Astrocyte of the cerebellum (primary cell): ENCODE measurements at places on chromosomes 5 and 9.

GRCh38 chr5:153774686-153775085 lies 264.0 kb downstream of the FAM114A2 start:
- DNase-seq: no peak

DNA sequence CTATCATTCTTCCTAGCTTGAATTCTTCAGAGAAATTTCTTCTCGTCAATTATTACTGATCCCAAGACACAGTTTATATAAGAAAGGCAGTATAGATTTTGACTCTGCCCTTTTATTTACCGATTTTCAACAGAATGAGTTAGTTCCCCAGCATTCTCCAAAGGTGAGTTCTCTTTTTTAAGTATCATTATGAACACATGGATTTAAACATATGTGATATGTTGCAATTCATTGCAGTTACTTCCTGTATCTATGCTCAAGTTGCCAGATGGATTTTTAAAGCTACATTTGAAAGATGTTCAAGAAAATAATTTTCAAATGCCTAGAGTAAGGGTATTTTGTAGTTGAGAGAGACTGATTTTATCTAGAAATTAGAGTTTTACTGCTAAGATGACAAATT lies 8.4 kb downstream of the WDR41 start:
- no peak for DNase-seq

GRCh38 chr9:134299883-134300282 lies 26.4 kb upstream of the RXRA start:
- DNase-seq: no peak

DNA sequence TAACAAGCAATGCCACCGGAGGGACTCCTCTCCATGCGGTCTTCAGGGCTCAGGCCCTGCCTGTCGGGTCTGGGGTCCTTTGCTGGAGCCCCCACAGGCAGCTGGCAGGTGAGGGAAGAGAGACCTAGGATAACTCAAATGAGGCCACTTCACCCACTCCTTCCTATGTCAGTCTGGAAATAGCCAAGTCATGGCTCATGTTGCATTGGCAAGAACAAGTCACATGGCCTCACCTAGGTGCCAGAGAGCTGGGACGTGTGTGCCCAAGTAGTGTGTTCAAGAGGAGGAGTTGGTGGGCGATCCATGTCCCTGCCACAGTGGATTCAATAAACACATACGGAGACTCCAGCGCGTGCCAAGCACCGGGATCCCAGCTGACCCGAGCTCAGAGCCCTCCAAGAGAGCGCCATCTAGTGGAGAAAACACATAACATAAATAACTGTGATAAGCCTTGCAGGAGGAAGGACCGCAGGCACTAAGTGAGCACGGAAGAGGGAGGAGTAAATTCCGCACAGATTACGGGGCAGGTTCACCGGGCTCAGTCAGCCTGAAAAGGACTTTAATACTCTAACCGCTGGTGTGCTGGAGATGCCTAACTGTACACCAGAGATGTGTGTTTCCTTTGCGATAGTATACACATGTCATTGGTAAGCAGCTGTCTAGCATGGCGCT lies 580.8 kb downstream of the CCDC171 start:
- DNase-seq: no peak

DNA sequence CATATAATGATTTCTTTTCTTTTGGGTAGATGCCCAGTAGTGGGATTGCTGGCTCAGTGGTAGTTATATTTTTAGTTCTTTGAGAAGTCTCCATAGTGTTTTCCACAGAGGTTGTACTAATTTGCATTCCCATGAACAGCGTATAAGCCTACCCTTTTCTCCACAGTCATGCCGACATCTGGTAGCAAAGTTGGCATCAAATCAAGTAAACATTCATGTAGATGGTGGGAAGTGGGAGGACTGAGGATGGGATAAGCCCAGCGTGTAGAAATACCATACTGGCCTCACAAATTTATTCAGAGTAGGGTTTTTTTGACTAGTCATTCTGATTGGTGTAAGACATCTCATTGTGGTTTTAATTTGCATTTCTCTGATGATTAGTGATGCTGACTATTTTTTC lies 115.4 kb downstream of the EGFLAM start:
- DNase-seq: peak; percentile 95

DNA sequence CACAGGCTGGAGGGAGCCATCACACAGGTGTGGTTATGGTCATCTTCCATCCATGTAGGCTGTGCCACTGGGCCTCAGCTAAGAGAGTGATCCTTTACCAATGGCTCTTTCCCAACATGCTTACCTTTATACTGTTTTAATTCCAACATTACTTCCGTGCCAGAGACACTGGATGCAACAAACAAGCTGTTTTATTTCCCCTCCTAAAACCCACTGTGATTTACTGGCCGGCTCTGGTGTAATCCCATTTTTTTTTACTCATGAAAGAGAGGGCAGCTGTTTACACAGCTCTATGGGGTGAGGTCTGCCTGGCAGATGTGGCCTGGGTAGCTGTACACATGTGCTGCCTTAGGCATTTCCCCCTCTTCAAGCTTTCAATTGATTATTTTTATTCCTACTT lies 58.5 kb downstream of the MACROH2A1 start:
- no peak for DNase-seq

- no peak for DNase-seq
Measured at GRCh38 chr5:34055667-34056066, 12.7 kb upstream of the C1QTNF3 start.

DNA sequence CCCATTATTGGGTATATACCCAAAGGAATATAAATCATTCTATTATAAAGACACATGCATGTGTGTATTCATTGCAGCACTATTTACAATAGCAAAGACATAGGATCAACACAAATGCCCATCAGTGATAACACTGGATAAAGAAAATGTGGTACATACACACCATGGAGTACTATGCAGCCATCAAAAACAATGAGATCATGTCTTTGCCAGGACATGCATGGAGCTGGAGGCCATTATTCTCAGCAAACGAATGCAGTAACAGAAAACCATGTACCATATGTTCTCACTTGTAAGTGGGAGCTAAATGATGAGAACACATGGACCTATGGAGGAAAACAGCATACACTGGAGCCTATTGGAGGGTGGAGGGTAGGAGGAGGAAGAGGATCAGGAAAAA lies 402.4 kb downstream of the CSNK1G3 start:
- DNase-seq: no peak

DNA sequence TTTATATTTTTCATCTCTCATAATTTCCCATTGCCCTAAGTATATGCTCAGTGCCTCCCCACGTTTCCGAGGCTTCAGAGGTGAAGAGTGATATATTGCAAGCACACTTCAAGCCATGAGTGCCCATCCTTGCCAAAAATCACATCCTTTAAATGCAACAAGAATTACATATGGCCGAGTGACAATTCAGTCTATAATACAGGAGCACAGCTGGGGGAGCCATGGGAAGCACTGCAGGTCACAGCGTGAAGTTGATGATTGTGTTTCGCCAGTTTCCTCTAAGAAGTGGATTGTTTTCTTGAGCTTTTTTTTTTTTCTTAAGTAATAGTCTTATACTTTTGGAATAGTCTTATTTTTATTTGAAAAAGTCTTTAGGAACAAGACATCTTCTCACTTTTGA lies 61.1 kb downstream of the MTRR start:
- no peak for DNase-seq

DNA sequence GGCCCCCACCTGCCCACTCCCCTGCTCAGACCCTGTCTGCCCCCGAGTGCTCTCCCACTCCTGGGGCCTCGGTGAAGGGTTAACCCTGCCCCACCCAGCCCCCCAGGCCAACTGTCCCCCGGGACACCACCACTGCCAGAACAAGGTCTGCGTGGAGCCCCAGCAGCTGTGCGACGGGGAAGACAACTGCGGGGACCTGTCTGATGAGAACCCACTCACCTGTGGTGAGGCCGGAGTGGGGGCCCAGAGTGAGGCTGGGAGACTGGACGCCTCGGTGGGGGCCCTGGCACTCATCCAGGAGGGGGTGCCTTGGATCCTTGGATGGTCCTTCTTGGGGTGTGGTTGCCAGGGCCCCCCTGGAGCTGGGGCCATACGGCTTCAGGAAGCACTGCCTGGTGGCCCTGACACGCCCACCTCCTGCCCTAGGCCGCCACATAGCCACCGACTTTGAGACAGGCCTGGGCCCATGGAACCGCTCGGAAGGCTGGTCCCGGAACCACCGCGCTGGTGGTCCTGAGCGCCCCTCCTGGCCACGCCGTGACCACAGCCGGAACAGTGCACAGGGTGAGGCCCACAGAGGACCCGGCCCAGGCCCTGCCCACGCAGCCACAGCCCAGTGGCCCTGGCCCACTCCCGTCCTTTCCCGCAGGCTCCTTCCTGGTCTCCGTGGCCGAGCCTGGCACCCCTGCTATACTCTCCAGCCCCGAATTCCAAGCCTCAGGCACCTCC lies 2.1 kb downstream of the MAMDC4 start:
- no peak for DNase-seq

DNA sequence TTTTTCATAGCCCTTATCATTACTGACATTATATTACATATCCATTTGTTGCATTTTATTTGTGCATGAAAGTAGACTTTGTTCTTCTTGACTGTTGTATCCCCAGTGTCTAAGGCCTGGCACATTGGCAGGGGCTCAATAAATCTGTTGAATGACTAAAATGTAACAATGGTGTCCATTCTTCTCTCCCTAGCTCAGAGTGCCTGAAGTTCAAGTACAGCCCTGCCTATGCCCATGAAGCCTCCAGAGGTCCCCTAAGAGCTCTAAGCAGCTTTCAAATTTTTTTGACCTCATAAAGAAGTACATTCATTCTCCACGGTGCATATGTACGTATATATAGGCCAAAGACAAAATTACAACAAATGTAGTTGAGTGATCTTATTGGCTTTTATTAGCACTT lies 4.2 kb upstream of the BSPRY start:
- DNase-seq: no peak

DNA sequence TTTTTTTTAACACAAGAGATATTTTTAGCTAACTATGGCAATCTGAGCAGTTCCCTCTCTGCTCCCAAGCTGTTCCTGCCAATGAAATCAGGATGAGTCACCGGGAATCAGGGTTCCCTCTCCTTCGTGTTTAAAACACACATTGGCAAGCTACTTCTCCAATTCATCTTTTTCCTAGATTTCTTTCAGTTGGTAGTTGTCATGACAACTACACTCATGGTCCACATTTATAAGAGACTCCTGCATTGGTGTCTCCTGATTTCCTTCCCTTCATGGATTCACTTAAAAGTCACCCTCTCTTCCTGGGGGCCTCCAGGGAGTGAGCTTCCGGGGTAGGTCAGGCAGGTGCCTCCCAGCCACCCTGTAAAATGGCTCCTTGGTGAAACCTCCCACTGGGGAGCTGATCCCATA lies 72.3 kb upstream of the NIPAL4 start:
- peak; percentile 94 for DNase-seq

DNA sequence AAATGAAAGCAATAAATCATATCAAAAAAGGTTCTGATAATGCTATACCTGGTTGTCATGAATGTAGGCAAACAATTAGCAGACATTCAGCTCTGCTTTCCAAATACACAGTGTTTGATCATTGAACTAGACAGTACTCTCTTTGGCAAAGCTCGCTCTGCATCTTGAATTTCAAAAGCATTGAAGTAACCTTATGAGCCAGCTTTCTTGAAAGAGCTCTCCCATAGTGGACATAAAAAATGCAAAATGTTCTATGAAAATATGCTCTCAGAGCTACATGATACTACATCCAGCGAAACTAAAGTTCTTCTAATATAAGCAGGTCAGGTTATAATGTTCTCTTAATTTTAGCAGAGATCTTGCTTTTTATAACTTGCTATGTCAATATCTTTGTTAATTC lies 533.4 kb downstream of the CSNK1G3 start:
- no peak for DNase-seq

DNA sequence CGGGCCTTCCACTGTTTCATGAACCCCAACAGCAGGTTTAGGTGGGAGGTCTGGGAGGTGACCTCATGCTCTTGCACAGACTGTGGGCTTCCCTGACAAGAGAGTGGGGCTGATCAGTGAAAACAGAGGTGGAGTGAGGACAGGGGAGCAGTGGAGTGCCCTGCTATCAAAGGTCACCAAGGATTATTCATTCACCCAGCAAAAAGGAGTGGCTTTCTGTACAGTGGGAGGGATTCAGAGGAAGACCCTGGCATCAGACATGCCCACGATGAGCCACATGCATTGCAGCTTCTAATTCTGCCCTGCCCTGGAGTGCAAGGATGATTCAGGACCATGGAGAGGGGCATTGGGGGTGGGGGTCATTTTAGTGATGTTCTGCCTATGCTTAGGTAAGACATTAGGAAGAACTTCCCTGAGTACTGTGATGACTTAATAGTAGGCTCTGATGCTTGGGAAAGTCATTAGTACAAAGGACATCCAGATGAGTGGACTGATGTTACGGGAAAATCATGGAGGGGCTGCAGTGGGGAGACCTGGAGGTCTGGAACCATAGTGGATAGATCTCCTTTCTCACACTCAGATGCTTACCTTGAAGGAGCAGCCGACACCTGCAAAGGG lies 12.8 kb downstream of the TRAF1 start:
- DNase-seq: no peak

- no peak for DNase-seq
Measured at GRCh38 chr5:13943676-13944075, 812 bp downstream of the DNAH5 start.

GRCh38 chr9:6080154-6080716 lies 64.8 kb upstream of the RANBP6 start:
- peak; percentile 46 for DNase-seq

- DNase-seq: peak; percentile 77
Measured at GRCh38 chr5:40223884-40224402, 455.8 kb upstream of the PTGER4 start.

DNA sequence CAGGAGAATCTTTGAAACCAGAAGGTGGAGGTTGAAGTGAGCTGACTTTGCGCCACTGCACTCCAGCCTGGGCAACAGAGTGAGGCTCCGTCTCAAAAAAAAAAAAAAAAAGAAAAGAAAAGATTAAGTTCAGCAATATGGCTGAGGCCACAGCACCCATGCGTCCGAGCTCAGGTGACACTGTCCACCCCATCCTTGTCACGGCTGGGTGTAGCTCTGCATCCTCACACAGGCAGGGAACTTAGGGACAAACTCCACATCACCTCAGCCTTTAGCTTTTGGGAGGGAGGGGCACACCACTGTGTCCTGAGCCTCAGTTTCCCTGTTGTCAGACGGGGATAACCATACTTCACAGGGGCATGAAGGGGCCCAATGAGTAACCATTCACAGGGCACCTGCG lies 15.5 kb downstream of the FGD3 start:
- DNase-seq: no peak

DNA sequence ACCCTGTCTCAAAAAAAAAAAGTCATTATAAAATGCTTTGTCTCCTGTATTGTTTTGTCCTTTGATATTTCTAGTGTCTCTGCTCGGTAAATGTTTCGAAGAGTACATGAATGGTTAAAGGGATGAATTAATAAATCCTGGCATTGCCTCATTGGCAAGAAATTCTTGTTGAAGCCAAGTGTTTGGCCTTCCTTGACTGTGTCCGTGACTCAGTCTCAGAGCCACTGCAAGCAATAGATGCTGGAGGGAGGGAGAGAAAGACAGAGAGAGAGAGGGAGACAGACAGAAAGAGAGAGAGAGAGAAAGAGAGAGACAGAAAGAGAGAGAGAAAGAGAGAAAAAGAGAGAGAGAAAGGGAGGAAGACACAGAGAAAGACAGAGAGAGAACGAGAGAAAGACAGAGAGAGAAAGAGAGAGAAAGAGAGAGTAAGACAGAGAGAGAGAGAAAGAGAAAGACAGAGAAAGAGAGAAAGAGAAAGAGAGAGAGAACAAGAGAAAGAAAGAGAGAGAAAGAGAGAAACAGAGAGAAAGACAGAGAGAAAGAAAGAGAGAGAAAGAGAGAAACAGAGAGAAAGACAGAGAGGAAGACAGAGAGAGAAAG lies 72.5 kb upstream of the RXRA start:
- DNase-seq: no peak
